ENCODE measurements at places on chromosomes 6 and 20.

GRCh38 chr20:59662856-59663512 is 58.6 kb downstream of the PHACTR3 start:
- DNase-seq, result no peak

DNA sequence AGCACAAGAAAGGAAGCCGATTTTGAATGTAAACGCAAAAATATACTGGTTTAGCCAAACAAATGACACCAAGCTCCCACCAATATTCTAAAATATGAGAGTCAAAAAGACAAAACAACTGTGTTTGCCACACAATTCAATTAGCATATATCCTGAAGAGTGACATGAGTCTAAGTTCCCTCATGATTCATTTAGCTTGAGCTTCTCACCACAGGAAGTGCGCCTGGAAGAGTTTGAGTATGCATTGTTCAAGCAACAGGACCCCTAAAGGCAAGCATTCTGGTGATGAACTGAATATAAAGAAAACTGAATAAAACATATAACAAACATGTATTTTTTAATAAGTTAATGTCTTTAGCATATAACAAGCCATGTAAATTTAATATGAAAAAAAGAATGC is 115.2 kb upstream of the RUNX2 start:
- no peak for DNase-seq

- no peak for DNase-seq
These were observed 118.0 kb downstream of the B3GAT2 start for GRCh38 chr6:70838907-70839285.

GRCh38 chr6:2976571-2977085 is 5.3 kb upstream of the SERPINB6 start:
- no peak for DNase-seq

GRCh38 chr20:33531885-33532284 is 42.0 kb downstream of the CBFA2T2 start:
- DNase-seq, result no peak

DNA sequence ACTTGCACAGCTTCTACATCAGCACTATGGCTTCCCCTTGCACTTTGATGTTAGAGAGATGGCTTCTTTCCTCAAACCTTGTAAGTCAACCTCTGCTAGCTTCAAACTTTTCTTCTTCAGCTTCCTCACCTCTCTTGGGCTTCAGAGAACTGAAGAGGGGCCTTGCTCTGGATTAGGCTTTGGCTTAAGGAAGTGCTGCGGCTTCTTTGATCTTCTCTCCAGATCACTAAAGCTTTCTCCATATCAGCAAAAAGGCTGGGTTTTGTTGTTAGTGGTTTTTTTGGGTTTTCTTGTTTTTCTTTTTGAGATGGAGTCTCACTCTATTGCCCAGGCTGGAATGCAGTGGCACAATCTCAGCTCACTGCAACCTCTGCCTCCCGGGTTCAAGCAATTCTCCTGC is 24.0 kb downstream of the CDK5RAP1 start:
- DNase-seq, result no peak

- no peak for DNase-seq
These were observed 308.1 kb downstream of the FOXC1 start for GRCh38 chr6:1917626-1918371.

- DNase-seq, result no peak
These were observed 15.0 kb downstream of the CPNE5 start for GRCh38 chr6:36824253-36824652.

- no peak for DNase-seq
These were observed 78.4 kb upstream of the CCDC167 start for GRCh38 chr6:37578104-37578503.

DNA sequence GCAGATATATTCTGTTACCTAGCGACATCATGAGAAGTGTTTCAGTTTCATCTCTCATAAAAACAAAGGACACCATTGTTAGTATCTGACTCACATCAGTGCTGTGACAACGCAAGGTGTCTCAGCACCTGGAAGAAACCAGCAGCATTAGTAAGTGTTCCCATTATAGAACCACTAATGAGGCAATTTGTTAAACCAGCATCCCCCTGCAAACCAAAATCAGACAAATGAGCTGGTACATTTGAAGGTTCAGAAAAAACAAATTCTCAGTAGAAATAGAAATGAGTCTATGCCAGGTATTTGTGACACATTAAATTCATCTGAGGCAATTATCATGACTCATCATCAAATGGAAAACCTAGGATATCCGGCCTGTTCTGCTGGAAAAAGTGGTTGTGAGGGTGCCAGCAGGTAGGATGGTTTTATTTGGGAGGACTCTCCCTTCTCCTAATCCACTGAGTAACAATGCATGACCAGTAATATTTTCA is 151.7 kb downstream of the TMEM200A start:
- DNase-seq, result no peak

- no peak for DNase-seq
These were observed 157.4 kb upstream of the BMP5 start for GRCh38 chr6:56032715-56033260.

GRCh38 chr20:49775229-49775693 is 37.4 kb upstream of the SLC9A8 start:
- no peak for DNase-seq

DNA sequence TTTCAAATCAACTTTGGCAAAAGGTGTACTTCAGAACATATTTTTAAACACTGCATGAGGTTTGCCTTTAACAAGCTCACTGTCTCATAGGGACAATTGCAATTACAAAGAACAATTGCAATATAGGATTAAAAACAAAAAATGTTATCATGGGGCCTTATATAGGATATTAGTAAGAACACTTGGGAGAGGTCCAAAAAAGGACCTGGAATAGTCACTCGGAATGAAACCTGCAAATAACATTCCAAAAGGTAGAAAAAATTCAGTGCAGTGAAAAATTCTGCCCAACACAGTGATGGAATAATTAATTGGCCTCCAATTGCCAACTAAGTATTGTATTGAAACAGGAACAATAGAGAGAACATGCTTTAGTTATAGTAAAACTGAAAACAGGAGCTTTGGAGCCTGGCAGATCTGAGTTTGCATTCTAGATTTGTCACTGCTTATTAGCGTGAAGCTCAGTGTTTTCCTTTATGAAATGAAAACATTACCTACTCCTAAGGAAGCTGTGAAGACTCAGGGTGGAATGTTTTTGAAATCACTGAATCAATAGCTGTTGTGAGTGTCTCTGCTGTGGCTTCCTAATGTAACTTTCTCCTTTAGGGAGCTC is 172.6 kb upstream of the BMP5 start:
- DNase-seq, result no peak

GRCh38 chr6:26170951-26171841 is 84.0 kb downstream of the HFE start:
- DNase-seq, result no peak

- no peak for DNase-seq
These were observed 22.9 kb downstream of the CNKSR3 start for GRCh38 chr6:154487367-154488247.

GRCh38 chr6:5679691-5680090 is 327.0 kb downstream of the NRN1 start:
- no peak for DNase-seq

DNA sequence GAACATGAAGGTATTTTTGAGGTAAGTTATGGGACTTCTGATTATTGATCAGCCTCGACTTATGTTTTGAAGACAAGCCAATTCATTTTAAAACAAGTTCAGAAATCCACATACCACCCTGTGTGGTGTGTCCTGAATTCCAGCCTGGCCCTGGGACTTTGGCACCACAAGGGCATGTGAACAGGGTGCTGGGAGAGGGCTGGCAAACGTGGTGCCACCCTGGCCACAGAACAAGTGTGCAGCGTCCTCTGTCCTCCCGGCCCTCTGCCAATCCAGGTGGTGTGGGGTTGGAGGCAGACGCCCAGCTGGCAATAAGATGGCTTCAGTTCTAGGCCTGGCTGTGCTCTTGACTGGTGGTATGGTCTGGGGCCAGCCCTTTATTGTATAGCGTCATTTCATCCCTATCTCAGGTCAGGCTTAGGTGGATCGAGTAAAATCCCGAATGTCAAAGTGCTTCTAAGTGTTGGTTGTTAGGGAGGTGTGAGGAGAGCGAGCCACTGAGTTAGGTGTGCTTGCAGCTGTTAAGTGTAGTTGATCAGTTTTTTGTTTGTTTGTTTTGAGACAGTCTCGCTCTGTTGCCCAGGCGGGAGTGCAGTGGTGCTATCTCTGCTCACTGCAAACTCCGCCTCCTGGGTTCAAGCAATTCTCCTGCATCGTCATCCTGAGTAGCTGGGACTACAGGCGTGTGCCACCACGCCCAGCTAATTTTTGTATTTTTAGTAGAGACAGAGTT is 84.2 kb downstream of the RNF144B start:
- no peak for DNase-seq

- DNase-seq, result no peak
These were observed 65.8 kb downstream of the HMGN3 start for GRCh38 chr6:79168695-79168980.

GRCh38 chr6:166413491-166413951 is 30.8 kb upstream of the MPC1 start:
- no peak for DNase-seq

- DNase-seq, result no peak
These were observed 937 bp downstream of the ZNF318 start for GRCh38 chr6:43368259-43369160.

GRCh38 chr6:81401970-81402690 is 350.4 kb downstream of the TENT5A start:
- no peak for DNase-seq

GRCh38 chr6:83884523-83884922 is 25.0 kb downstream of the CYB5R4 start:
- no peak for DNase-seq

GRCh38 chr6:39327507-39327906 is 5.0 kb upstream of the KCNK16 start:
- no peak for DNase-seq

GRCh38 chr6:6825193-6825784 is 236.8 kb downstream of the LY86 start:
- no peak for DNase-seq

GRCh38 chr6:38460186-38460585 is 179.5 kb downstream of the BTBD9 start:
- DNase-seq, result no peak

GRCh38 chr6:154457046-154457713 is 53.3 kb downstream of the CNKSR3 start:
- DNase-seq, result no peak

- no peak for DNase-seq
These were observed 42.0 kb downstream of the ERMARD start for GRCh38 chr6:169793408-169793807.

- no peak for DNase-seq
These were observed 4.0 kb downstream of the NTSR1 start for GRCh38 chr20:62712606-62713005.

All from T-helper 22 cell (primary cell).